ENCODE measurements at places on chromosomes 5 and 9.

- no peak overlapping the region for H3K27ac ChIP-seq
- H3K27me3 ChIP-seq = no peaks in the 10 kb centered on the region
- no peak for DNase-seq
- no peaks in the 10 kb centered on the region for H3K36me3 ChIP-seq
Observed at GRCh38 chr5:145166110-145166509, 669.0 kb downstream of the PRELID2 start.

DNA sequence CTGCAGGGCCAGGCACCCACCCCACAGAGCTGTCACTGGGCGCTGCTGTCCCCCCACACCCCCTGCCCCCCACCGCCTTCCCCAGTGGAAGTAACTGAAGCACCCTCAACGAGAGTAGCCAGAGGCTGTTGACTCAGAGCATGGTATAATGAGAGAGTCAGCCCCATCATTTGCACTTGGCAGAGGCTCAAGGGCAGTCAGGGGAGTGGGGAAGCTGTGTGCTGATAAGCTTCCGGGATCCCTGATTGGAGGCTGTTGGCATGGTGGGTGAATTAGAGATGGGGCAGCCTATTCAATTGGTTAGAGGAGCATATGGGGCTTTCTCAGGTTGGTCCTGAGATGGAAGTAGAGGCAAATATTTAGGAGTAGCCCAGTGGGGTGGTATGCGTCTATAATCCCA is 77.1 kb upstream of the GOLM1 start:
- no peak overlapping the region for H3K27ac ChIP-seq
- no peak overlapping the region for H3K4me3 ChIP-seq
- DNase-seq = no peak
- H3K36me3 ChIP-seq = no peaks in the 10 kb centered on the region
- no peaks in the 10 kb centered on the region for H3K27me3 ChIP-seq
- no peaks in the 10 kb centered on the region for H3K4me1 ChIP-seq

GRCh38 chr5:107894361-107894760 is 223.6 kb upstream of the EFNA5 start:
- H3K4me1 ChIP-seq = peaks cover 11% of the 10 kb centered on the region
- H3K4me3 ChIP-seq = no peak overlapping the region
- no peak for DNase-seq
- no peaks in the 10 kb centered on the region for H3K36me3 ChIP-seq

GRCh38 chr5:167295681-167296005 is 995.8 kb upstream of the WWC1 start:
- no peak overlapping the region for H3K4me3 ChIP-seq
- no peaks in the 10 kb centered on the region for H3K27me3 ChIP-seq
- peaks cover 30% of the 10 kb centered on the region for H3K4me1 ChIP-seq
- no peak for DNase-seq

- no peak overlapping the region for H3K4me3 ChIP-seq
- peaks cover 2% of the 10 kb centered on the region for H3K4me1 ChIP-seq
- DNase-seq = no peak
- H3K27ac ChIP-seq = no peak overlapping the region
Observed at GRCh38 chr9:13508086-13508485, 228.6 kb upstream of the MPDZ start.
